Right hindlimb (tissue), 1 donor: ENCODE measurements at places on chromosomes 1 and 21.

- DNase-seq, result no peak
These were observed 81.8 kb upstream of the KIAA0040 start for GRCh38 chr1:175274368-175274767.

- DNase-seq, result no peak
These were observed 93.8 kb upstream of the PLPPR4 start for GRCh38 chr1:99170516-99170915.

DNA sequence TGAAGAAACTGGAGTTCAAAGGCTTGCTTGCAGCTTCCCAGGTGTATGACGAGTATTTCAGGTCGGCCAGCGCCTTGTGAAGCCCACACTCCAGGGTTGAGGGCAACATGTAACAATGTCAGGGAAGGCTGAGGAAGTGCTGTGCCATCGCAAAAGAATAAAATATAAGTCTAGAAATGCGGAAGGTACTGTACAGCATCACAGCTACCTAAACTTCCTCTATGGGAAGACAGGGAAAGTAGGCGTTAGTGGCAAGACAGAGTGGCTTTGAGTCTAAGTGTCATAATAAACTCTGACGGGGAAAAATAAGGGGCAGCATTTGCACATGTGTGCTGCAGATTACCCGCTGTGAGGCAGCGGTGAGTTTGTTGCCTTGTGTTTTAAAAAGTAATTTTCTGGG, 28.9 kb downstream of the DOP1B start:
- DNase-seq, result no peak

DNA sequence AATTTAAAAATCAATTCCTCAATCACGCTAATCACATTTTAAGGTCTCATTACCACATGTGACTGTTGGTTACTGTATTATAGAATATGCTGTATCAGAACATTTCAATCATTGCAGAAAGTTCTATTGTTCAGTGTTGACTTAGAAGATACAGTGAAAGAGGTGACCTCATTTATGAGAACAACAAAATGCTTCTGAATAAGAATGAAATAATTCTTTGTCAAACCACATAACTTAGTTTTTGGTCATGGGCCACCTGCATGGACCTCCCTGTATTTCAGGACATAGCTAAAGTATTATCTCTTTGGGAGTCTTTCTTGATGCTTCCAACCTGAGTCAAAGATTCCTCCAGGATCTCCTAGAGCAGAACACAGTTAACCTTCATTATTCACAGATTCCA, 22.3 kb downstream of the MFSD2A start:
- no peak for DNase-seq

DNA sequence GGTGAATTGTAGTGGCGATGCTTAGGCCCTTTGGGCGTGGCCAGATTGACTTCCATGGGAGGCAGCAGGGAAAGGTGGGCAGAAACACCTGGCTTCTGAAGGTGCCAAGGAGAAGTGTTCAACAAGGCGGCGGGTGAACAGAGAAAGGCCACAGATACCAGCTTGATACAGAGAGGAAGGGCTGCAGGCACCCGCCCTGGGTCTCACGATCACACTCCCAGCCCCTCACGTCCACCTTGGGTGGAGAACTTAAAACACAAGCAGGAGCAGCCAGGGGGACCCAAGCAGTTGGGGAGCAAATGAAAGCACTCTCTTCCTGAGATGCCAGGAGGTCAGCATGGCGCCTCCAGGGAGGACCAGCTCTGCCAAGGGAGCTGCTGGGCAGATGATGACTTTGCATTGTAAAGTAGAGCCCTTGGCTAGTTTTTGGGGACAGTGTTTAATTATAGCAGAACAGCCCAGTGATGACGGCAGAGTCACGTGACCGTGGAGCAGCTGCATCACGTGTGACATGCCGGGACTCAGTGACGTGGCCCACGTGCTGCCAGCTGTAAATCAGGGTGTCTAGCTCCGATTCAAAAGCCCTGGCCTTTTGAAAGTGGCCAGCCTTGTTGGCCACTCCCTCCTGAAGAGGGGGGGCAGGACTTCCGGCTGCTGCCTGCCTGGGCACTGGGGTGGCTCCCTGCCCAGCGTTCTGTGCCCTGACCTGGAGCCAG, 19.0 kb downstream of the SLC37A1 start:
- DNase-seq, result peak; percentile 46

- no peak for DNase-seq
These were observed 39.2 kb upstream of the RAB4A start for GRCh38 chr1:229231754-229232119.

GRCh38 chr21:31366825-31367224, 22.8 kb upstream of the TIAM1 start:
- no peak for DNase-seq

DNA sequence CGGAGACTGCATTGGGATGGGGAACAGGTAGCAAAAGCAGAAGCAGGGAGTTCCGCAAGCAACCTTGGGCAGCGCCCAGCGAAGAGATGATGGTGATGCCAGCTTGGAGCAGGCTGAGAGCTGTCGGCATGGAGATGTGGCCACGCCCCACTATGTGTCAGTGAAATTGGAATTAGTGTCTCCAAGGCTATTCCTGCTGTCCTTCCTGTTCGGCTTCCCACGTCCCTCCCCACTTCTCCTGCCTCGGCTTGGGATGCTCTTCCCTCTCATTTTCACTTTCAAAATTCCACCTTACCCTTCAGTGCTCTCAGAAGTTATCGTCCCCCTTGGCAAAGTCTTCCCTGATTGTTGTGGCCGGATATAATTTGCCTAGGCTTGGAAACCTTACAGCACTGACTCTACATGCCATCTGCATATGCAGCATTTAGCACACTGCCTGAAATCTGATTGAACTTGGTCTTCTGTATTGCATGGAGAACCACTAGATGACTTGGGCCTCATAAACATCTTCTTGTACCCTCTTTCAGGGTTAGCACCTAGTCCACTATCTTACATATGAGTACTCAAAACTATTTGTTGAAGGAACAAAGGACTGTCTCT, 270.7 kb upstream of the RUNX1 start:
- DNase-seq, result no peak

GRCh38 chr1:94579876-94580294, 38.3 kb upstream of the F3 start:
- no peak for DNase-seq

- DNase-seq, result peak; percentile 21
These were observed 78.3 kb upstream of the KCNK2 start for GRCh38 chr1:215004121-215004827.

DNA sequence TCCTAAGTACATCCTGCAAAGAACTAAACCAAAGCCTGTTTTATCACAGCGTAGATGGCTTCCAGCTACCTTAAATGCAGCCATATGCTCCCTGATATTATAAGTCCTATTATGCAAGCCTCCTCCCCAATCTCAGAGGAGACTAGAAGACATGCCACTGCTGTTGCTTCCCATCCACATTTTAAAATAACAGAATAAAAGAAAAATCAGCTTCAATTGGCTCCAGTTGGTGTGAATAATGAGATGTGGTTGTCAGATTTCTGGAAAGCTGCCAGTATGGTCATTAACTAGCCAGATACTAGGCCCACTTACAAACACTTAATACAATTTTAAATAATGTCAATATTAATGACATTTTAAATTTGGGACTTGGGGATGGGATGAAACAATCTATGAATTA, 25.7 kb downstream of the WARS2 start:
- no peak for DNase-seq

- no peak for DNase-seq
These were observed 191.5 kb downstream of the SDCCAG8 start for GRCh38 chr1:243447347-243447746.

DNA sequence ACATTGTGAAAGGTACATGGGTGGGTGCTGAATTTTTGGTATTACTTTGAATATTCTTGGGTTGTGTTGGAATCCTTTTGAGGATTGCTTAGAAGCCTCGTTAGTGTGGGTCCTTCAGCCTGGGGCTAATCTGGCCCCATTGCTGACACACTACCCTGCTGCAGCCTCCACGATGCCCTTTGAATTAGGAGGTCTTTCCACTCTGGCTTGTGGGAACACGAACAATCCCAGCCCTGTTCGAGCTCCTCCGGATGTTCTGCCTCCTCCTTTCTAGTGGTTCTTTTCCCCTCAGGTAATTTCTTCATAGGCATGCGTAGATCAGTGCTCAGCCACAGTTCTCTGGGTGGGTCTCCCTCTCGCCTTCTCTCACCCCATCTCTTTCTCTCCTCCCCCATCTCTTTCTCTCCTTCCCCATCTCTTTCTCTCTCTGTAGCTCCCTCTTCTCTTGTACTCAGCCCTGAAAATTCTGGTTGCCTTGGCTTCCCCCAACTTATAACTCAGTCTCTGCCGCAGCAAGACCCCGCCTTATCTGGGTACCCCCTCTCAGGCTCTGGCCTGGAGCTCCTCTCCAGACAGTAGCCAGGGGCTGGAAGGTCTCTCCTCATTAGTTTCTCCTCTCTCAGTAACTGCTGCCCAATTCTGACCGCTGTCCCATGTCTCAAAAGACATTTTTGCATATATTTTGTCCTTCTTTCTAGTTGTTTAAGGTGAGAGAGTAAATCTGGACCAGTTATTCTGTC, 46.0 kb upstream of the SLC19A1 start:
- no peak for DNase-seq

DNA sequence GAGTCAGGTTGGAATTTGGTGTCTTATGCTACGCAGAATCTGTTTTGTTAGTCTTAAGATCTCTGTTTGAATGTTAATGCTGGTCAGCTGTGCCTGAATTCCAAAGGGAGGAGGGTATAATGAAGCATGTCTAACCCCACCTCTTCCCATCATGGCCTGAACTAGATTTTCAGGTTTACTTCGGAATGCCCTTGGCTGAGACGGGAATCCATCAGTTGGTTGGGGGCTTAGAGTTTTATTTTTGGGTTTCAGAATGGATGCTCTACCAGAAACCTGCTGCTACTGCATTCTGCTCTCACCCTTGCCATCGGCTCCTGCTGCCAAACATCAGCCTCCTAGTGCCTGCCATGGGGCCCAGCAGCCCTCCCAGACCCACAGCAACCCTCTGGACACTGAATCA, 24.1 kb upstream of the ETV3 start:
- DNase-seq, result no peak

- no peak for DNase-seq
These were observed 21.9 kb downstream of the GPR137B start for GRCh38 chr1:236164273-236164672.

- DNase-seq, result peak; percentile 86
These were observed 17.3 kb upstream of the C1orf159 start for GRCh38 chr1:1132956-1133750.

DNA sequence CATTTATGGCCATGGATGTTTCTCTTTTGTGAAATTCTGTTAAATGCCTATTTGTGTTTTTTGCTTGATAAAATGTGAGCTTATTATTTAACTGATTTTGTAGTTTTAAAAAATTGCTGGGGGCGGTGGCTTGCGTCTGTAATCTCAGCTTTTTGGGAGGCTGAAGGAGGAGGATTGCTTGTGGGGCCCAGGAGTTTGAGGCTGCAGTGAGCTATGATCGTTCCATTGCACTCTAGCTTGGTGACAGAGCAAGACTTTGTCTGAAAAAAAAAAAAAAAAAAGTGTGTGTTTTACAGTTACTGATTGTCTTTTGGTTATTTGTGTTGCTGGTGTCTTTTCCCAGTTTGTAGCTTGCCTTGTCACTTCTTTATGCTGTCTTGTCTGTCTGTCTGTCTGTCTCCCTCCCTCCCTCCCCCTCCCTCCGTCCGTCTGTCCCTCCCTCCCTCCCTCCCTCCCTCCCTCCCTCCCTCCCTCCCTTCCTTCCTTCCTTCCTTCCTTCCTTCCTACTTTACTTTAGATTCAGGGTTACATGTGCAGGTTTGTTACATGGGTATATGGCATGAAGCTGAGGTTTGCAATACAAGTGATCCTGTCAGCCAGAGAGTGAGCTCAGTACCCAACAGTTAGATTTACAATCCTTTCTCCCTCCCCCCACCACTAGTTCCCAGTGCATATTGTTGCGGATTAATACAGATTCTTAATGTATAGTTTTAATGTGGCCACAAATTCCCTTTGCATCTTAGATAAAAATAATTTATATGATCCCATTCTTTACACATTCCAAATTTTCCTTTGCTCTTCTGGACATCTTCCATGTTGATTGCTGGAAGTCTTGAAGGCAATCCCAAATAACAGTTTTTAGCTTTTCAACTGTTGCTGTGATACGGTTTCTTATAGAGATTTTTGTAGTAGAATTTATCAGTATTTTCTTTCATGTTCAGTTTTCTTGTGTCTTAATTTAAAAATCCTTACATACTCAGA, 25.1 kb downstream of the PTBP2 start:
- no peak for DNase-seq

DNA sequence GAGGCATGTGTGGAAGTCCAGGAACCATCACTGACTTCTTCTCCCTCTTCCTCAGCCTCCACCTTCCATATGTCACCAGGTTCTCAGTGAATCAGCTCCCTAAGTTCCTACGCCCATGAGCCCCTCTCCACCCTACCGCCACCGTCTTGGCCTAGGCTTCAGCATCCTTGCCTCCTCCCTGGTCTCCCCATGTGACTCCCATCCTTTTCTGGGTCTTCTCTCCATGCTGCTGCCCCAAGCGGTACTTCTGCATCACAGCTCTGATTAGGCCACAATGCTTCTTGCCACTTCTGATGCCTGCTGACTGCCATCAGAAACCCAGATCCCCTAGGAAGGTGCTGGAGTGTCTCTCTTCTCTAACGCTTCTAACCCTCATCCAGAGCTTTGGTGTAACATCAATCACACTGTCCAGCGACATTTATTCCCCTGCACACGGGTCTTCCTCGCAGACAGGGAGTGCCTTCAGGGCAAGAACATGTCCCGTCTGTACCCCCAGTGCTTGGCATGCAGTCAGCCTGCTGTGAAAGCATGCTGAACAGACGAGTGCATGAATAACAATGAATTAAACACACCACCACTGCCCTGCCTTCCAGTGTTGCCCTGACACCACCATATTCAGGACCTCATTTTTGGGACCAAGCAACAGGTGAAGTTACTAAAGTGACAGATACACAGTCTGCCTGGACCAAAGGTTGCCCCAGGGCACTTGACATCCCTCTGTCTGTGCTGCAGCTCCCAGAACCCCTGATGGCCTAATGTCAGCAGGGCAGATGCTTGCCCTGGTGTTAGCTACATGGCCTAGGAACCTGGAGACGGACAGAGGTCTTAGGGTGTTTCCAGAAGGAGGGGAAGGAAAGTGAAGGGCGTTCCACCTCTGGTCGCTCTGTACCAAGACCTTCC, 158.7 kb upstream of the EDN2 start:
- DNase-seq, result peak; percentile 3

GRCh38 chr1:68958958-68959357, 462.1 kb upstream of the DEPDC1 start:
- DNase-seq, result no peak

GRCh38 chr1:101198842-101199636, 37.8 kb upstream of the S1PR1 start:
- no peak for DNase-seq

DNA sequence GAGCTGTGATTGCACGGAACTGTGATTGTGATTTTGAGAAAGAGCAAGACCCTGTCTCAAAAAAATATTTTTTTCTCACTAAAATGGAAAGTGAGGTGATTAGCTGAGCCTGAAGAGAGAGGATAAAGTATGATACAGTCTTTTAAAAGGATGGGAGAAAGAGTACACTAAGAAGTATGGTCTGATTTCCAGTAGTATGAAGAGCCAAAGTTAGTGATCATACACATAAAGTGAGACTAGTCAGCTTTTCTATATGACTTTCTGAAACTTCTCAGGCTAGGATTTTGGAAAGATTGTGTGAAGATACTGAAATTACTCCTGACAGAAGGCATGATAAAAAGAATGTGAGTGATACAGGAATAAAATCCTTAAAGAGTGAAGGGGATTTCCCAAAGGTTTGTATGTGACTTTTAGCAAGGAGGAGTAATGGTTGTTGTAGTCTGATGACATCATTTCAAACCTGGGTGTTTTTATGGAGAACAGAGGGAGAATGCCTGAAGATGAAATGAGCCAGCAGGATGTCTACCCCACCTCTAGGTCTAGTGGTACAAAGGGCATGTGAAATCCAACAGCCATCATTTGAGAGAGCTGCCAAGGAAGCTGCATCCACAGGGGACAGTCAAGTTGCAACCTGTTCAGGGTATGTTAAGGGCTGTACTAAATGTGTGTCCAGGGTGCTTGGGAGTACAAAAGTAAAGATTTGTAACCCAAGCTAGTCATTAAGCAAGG, 157.7 kb downstream of the PIK3R3 start:
- no peak for DNase-seq
